ENCODE measurements at places on chromosomes 4 and X. TPM values are rescaled to one million over a fixed set of nuclear protein-coding genes. Genes with fewer than 3 reads are reported as not detected.

HS6ST2 gene
- 14.0 TPM for total RNA-seq

RPL36A gene
- total RNA-seq, result 999 TPM

FBXW7 gene
- 98.4 TPM for total RNA-seq

PAK3 gene
- total RNA-seq, result under 0.01 TPM

TLR10 gene
- under 0.01 TPM for total RNA-seq

CNKSR2 gene
- 0.07 TPM for total RNA-seq

PRICKLE3 gene
- 19.5 TPM for total RNA-seq

LRAT gene
- total RNA-seq, result 18.8 TPM

GC gene
- not detected for total RNA-seq

AR gene
- total RNA-seq, result not detected

TMPRSS11A gene
- 0.50 TPM for total RNA-seq

RTL3 gene
- total RNA-seq, result not detected

RBM3 gene
- total RNA-seq, result 46.5 TPM

MFAP3L gene
- total RNA-seq, result 8.0 TPM

USP17L13 gene
- not detected for total RNA-seq

CXCL5 gene
- total RNA-seq, result 2.1 TPM

CXorf65 gene
- not detected for total RNA-seq

NDST3 gene
- total RNA-seq, result not detected

PCSK1N gene
- under 0.01 TPM for total RNA-seq

BANK1 gene
- 0.34 TPM for total RNA-seq

CXCL9 gene
- total RNA-seq, result not detected

CD38 gene
- total RNA-seq, result not detected

Data from nasal cavity respiratory epithelium epithelial cell of viscerocranial mucosa (primary cell).